ENCODE measurements at places on chromosomes 1 and 21. TPM values are rescaled to one million over a fixed set of nuclear protein-coding genes. Genes with fewer than 3 reads are reported as not detected.
A peak's percentile ranks its signal among the peaks of the same experiment; 100 is the strongest.

- H3K4me1 ChIP-seq, result peaks cover 75% of the 10 kb centered on the region
- no peaks in the 10 kb centered on the region for H3K36me3 ChIP-seq
- no peak for DNase-seq
- H3K27me3 ChIP-seq, result no peaks in the 10 kb centered on the region
- H3K4me3 ChIP-seq, result no peak overlapping the region
- peak overlapping the region; percentile 95 for H3K27ac ChIP-seq
Measured at GRCh38 chr1:66274634-66275033, 259.3 kb upstream of the SGIP1 start.

DNA sequence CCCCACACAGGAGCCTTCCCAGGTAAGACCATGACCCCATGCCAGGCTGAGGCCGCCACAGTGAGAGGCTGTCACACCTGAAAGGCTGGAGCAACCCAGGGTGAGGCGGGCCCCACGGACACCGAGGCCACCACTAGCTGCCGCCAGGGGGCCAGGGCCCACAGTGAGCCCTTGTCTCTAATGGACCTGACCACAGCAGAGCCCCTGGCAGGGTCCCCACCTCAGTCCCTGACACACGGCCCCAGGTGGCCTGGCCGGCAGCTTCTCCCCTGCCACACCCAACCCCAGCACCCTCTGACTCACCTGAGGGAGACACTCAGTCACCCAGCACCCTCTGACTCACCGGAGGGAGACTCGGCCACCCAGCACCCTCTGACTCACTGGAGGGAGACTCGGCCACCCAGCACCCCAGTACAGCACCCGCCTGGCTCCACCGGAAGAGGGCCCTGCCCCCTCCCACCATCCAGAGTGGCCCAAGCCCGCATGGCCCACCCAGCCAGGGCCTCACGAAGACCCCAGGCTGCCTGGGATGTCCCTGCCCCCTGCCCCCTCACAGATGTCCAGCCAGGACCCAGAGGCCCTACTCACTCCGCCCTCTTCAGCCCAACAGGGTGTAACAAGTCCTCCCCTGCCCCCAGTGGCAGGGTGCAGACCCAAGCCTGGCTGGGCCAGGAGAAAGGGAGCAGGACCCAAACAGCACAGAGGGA is 4.4 kb downstream of the DVL1 start:
- no peak for DNase-seq
- no peak overlapping the region for H3K27ac ChIP-seq
- no peak overlapping the region for H3K4me3 ChIP-seq
- H3K4me1 ChIP-seq, result peaks cover 51% of the 10 kb centered on the region
- peaks cover 20% of the 10 kb centered on the region for H3K36me3 ChIP-seq
- no peaks in the 10 kb centered on the region for H3K27me3 ChIP-seq

GRCh38 chr1:188154761-188155160 is 1326.0 kb downstream of the PLA2G4A start:
- no peak for DNase-seq
- no peaks in the 10 kb centered on the region for H3K4me1 ChIP-seq
- H3K27me3 ChIP-seq, result no peaks in the 10 kb centered on the region
- H3K36me3 ChIP-seq, result no peaks in the 10 kb centered on the region

DNA sequence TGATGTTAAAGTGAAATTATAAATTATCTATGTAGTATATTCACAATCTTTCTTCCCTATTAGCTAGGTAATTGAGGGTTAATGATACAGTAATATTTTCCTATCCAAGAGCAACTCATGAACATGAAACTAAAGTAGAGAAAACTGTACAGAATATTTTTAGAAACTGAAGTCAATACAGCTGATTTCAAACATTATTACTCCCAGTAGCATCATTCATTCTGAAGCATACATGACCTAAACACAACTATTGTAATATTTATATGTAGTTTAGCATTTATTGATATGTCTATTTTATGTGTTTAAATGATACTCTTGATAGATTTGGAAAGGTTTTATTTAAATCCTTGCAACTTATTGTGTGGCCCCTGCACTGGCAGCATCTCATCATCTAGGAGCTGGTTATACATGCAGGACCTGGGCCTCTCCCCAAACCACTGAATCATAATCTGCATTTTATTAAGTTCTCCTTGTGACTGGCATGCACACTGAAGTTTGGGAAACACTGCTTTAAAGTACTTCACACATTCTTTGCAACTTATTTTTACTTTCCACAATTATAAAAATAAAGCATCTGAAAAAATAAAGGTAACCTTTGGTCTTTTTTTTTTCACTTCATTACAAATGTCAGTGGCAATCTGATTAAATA is 199.9 kb downstream of the LRRC40 start:
- H3K36me3 ChIP-seq, result no peaks in the 10 kb centered on the region
- no peak for DNase-seq
- no peak overlapping the region for H3K4me3 ChIP-seq
- no peak overlapping the region for H3K27ac ChIP-seq
- no peaks in the 10 kb centered on the region for H3K27me3 ChIP-seq

DNA sequence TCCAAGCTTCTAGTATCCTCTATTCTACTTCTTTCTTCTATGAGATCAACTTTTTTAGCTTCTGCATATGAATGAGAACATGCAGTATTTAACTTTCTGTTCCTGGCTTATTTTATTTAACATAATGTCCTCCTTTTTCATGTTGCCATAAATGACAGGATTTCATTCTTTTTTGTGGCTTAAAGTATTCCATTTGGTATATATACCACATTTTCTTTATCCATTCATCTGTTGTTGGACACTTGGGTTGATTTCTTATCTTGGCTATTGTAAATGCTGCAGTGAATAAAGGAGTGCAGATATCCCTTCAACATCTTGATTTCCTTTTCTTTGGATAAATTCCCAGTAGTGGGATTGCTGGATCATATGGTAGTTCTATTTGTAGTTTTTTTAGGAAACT is 209.6 kb downstream of the GPR52 start:
- peaks cover 38% of the 10 kb centered on the region for H3K4me1 ChIP-seq
- no peak overlapping the region for H3K27ac ChIP-seq
- H3K4me3 ChIP-seq, result no peak overlapping the region
- no peaks in the 10 kb centered on the region for H3K36me3 ChIP-seq
- H3K27me3 ChIP-seq, result no peaks in the 10 kb centered on the region
- DNase-seq, result no peak

DNA sequence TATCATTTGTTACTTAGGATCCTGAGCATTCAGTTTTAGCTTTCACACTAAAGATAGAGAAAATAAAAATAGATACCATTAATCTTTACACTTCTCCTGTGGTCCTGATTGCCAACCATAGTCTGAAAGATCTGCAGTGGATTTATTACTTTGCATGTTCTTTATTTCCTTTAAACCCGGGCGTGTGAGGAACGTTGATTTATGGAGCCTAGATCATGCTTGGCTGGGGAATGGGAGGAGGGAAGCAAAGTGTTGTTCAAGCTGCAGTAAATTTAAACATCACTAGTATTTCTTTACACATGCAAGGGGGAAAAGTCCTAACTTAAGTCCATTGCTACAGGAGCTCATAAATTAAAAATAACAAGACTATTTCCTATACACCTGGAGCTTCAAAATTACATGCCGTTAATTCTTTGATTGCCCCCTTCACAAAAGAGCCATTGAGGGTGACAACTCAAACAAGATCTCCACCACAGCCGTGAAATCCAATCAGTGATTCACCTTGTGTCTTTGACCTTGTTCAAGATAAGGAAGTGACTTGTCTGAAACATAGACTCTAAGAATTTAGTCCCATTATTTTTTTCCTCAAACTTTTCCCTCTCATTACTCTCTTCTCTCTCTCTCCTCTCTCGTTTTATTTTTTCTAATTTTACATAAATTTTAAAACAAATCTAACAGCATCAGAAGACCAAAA is 282.7 kb downstream of the KIF26B start:
- no peak for DNase-seq
- no peaks in the 10 kb centered on the region for H3K36me3 ChIP-seq
- H3K4me1 ChIP-seq, result no peaks in the 10 kb centered on the region
- H3K27me3 ChIP-seq, result peaks cover 51% of the 10 kb centered on the region

DNA sequence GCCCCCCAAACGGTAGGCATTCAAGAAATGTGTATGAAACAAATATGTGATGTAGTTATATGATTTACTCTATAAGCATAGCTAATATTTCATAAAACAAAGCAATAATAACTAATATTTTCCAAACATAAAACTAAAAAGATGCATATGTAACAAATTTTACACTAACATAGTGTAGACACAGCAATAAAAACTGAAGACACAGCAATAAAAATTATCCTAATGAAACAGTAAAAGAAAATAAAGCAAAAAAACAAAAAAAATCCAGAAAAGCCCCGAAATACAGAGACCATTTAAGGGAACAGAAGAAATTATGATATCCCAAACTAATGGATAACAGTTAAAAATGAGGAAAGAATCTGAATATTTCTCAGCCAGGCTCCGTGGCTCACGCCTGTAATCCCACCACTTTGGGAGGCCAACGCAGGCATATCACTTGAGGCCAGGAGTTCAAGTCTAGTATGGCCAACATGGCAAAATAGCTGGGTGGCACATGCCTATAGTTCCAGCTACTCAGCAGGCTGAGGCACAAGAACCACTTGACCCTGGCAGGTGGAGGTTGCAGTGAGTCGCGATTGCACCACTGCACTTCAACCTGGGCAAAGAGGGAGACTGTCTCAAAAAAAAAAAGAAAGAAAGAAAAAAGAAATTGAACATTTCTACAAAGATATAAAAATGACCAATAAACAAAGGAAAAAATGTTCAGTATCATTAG is 38.2 kb upstream of the PSMG1 start:
- H3K4me1 ChIP-seq, result peaks cover 20% of the 10 kb centered on the region
- no peak for DNase-seq
- no peak overlapping the region for H3K27ac ChIP-seq
- peaks cover 70% of the 10 kb centered on the region for H3K36me3 ChIP-seq
- H3K4me3 ChIP-seq, result no peak overlapping the region

DNA sequence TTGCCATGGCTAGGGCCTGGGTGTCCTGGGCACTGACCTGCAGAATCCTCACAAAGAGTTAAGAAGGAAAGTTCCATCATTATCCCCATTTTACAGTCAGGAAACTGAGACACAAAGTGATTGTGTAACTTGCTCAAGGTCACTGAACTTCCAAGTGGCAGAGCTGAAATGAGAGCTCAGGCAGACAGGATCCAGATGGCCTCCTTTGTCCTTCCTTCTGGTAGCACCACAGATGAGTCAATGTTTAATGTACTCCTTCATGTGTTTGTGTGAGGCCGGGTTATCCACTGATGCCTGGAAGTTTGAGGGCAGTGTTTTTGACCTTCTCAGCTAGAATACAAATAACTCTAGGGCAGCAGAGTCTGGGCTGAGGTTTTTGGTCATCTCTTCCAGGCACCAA is 207.0 kb downstream of the TNR start:
- no peaks in the 10 kb centered on the region for H3K36me3 ChIP-seq
- H3K4me1 ChIP-seq, result no peaks in the 10 kb centered on the region
- H3K27me3 ChIP-seq, result peaks cover 30% of the 10 kb centered on the region
- H3K4me3 ChIP-seq, result no peak overlapping the region

- no peaks in the 10 kb centered on the region for H3K27me3 ChIP-seq
- no peak overlapping the region for H3K4me3 ChIP-seq
- no peak overlapping the region for H3K27ac ChIP-seq
- DNase-seq, result no peak
Measured at GRCh38 chr1:23303524-23303923, 40.6 kb downstream of the HNRNPR start.

DNA sequence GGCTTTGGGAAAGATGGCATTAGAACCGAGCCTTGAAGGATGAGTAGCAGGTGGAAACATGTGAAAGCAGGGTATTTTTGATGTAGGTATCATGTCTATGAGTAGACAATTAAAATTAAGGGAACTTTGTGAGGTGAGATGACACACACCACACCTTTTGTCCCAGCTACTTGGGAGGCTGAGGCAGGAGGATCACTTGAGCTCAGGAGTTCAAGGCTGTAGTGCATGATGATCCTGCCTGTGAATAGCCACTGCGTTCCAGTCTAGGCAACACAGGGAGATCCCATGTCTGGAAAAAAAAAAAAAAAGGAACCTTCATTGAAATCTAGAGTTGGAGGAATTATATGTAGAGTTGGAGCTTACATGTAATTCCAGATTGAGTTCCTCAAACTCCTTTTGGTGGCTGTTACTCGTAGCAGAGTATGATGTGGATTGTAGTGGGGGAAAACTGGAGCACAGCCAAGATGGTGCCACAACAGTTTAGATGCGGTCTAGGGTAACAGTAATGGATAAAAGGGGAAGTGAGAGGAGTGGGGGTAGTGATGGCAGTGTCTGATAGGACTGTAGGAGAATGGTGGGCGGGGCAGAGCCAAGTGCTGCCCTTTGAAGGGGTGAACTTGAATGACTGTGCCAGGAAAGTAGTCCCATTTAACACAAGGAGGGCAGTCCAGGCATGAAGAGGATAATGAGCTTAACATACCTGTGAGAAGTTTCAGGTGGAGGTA is 17.4 kb downstream of the AK4 start:
- no peaks in the 10 kb centered on the region for H3K36me3 ChIP-seq
- H3K27ac ChIP-seq, result peak overlapping the region; percentile 18
- DNase-seq, result no peak
- H3K4me3 ChIP-seq, result no peak overlapping the region

DNA sequence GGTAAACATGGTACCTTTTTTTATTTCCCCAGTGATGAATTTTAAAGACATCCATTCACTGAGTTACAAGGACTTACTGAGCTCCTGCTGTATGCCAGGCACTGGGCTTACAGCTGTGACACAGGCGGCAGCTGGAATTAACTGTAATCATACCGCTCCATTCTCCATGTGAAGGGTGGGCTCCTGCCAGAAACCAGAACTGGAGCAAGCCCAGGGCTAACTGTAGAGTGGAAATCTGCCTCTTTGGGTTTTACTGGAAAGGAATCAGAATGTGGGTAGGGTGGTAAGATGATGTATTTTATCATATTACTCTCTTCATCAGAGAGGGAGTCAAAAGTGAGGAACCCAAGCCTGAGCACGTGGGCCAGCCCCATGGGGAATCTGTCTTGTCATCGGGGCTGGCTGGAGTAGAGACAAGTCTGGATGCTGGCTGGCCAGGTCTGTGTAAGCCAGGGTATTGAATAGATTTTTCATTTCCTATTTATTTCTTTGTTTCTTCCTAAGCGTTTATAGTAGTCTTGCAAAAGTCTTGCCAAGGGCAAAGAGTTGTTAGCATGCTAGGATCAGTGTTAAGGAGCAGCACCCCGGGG is 21.5 kb downstream of the FGGY start:
- H3K27ac ChIP-seq, result no peak overlapping the region
- H3K4me1 ChIP-seq, result peaks cover 6% of the 10 kb centered on the region
- DNase-seq, result peak; percentile 23
- H3K36me3 ChIP-seq, result no peaks in the 10 kb centered on the region
- H3K27me3 ChIP-seq, result no peaks in the 10 kb centered on the region

Gene SPATA46
- not detected for total RNA-seq
